Activated naive CD4-positive, alpha-beta T cell (primary cell): ENCODE measurements at places on chromosomes 2 and 18.

DNA sequence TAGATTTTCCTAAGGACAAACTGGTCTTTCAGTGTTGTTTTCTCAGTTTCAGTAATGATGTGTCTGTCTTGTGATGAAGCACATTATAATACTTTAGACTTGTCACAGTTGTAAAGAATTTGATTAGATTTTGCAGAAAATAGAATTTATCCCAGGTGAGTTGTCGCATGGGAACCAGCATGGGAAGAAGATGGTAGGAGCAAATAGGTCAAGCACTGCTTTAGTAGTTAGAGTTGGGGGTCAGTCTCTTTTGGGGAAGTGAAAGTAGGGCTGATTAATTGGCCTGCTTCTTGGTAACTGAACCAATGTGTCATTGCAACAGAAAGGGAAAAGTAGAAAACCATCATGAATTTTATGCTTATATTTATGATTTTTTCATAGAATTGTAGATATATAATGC, 153.2 kb upstream of the MYO3B start:
- no peak for DNase-seq

DNA sequence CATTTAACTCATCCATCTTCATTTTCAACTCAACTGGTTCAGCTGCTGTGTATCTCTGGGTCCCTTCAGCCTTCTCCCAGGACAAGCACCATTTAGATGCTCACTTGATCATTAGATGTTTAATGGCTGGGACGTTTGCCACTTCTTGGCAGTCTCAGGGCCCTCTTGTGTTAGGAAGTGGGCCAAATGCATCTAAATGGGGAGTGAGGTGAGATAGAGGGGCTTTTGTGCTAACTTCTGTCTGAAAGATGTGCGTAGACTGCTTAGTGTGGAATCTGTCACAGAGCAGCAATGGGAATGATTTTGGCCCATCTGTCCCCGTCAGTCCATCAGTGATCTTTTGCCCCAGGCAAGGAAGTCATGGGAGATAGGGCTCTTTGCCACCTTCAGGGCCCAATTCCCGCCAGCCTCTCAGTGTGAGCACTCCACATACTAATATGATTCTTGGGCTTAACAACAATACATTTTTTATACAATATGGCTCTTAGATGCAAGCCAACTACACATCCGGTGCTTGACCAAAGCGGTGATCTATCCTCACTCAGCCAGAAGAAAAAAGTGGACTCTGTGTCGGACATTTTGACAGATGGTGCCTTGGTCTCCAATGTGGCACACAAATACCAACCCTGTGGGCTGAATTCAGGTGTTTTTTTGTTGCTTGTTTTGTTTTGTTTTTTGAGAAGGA, 95.7 kb upstream of the EPC2 start:
- no peak for DNase-seq

GRCh38 chr2:79782576-79783452, 270.0 kb downstream of the CTNNA2 start:
- no peak for DNase-seq

DNA sequence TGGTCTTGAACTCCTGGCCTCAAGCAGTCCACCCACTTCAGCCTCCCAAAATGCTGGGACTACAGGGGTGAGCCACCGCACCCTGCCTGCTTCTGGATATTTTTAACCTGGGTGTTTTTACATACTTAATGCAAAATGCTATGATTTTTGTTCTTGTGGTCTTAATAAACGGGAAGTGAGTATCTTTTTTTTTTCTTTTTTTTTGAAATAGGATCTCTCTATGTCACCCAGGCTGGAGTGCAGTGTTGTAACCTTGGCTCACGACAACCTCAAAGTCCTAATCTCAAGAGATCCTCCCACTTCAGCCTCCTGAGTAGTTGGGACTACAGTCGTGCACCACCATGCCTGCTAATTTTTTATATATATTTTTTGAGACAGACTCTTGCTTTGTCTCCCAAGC, 19.2 kb upstream of the ASXL2 start:
- DNase-seq = no peak

- no peak for DNase-seq
These were observed 536.3 kb upstream of the TNP1 start for GRCh38 chr2:217396165-217396564.

- DNase-seq = no peak
These were observed 7.0 kb upstream of the TYMS start for GRCh38 chr18:650428-650858.

DNA sequence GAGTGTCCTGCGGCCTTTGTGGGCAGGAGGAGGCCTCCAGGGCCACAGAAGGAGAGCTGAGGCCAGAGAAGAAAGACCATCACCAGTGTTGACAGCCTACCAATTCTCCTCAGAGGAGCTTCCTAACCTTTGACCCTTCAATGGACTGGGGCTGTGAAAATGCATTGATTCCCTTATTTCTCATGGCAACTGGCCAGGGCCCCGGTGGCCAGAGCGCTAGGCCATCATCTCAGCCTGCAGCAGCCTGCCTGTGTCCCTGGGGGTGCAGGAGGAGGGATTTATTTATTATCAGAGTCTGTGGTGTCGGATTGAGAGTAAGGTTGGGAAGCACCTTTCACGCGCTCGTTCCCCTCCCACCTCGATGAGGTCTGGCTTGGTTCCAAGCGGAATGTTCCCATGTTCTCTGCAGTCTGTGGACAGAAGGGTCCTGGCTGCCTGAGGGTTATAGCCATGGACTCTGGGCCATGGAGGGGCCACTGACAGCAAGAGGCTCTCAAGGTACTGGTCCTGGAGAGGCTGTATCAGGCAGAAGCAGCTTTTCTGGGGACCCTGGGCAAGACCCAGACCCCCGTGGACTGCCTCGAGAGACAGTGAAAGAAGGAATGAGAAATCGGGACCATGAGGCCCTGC, 53.8 kb downstream of the CYP27C1 start:
- no peak for DNase-seq

GRCh38 chr2:22981785-22982184, 403.2 kb upstream of the KLHL29 start:
- DNase-seq = no peak

GRCh38 chr18:61736133-61736532, 156.7 kb downstream of the RNF152 start:
- no peak for DNase-seq

DNA sequence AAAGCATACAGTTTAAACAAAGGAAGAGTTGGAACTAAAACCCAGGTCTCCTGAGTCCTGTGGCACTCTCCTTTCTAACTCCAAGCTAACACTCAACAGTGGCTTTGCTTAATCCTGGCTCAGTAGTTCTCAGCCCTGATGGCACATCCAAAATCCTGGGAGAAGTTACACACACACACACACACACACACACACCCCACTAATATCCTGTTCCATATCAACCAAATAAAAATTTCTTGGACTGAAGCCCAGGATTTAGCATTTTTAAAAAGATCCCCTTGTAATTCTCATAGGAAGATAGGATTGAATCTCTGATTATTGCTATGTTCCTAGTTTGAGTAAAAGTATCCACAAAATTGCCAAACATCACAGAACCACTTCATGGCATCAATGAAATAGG, 136.1 kb upstream of the RIOK3 start:
- no peak for DNase-seq

- DNase-seq = no peak
These were observed 195.4 kb downstream of the FAM210A start for GRCh38 chr18:13530879-13531387.

- no peak for DNase-seq
These were observed 1.8 kb downstream of the CCDC85A start for GRCh38 chr2:56185582-56186046.

GRCh38 chr2:36277146-36277808, 78.3 kb upstream of the CRIM1 start:
- DNase-seq = no peak

DNA sequence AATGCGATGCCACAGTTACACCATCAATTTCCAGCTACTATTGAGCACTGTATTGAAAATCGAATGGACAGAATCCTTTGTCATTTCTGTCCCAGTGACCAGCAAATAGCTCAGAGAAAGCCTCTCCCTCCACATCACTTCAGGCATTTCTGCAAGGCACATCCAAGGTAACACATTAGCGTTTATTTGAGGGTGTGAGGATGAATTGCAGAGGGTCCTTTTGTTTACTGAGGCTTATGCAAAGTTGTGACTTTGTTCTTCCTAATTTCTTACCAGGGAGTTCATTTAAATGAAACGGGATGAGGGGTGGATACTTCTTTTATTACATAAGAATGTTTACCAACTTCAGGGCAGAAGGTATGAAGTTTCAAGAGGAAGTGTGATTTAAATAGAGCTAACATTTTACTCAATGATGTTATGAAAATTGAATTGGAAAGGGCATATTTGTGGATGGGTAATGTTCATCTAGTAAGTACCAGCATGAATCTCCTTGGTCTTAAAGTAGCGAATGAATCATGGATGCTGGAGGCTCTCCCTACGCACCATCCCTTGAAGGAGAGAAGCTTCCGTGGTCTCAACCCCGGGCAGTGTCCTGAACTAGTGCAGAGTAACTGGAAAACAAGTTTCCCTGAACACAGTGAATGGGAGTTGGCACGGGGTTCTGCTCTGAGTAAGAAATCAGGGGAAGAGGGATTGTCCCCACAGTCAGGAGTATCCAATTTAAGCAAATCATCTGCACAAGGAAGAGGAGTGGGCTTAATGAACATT, 756.5 kb downstream of the GALR1 start:
- no peak for DNase-seq

GRCh38 chr2:123086613-123087385, 938.3 kb upstream of the CNTNAP5 start:
- no peak for DNase-seq

GRCh38 chr2:187541086-187542085, 12.8 kb downstream of the TFPI start:
- no peak for DNase-seq

- no peak for DNase-seq
These were observed 1153.2 kb downstream of the SUCLG1 start for GRCh38 chr2:83305758-83306378.
